ENCODE measurements at places on chromosomes 2 and 18. TPM values are rescaled to one million over a fixed set of nuclear protein-coding genes. Genes with fewer than 3 reads are reported as not detected.

- H3K27ac ChIP-seq = no peak overlapping the region
- H3K27me3 ChIP-seq = no peaks in the 10 kb centered on the region
- no peak overlapping the region for H3K4me3 ChIP-seq
- no peak for DNase-seq
- no peaks in the 10 kb centered on the region for H3K4me1 ChIP-seq
- no peaks in the 10 kb centered on the region for H3K36me3 ChIP-seq
These were observed 33.7 kb upstream of the ACVR1C start for GRCh38 chr2:157662401-157662800.

GRCh38 chr2:100791294-100791935 is 28.5 kb upstream of the NPAS2 start:
- no peaks in the 10 kb centered on the region for H3K36me3 ChIP-seq
- no peak for DNase-seq
- no peaks in the 10 kb centered on the region for H3K27me3 ChIP-seq
- H3K4me1 ChIP-seq = no peaks in the 10 kb centered on the region
- H3K27ac ChIP-seq = no peak overlapping the region

GRCh38 chr2:375956-376307 is 88.0 kb upstream of the ALKAL2 start:
- no peak overlapping the region for H3K4me3 ChIP-seq
- no peaks in the 10 kb centered on the region for H3K4me1 ChIP-seq
- H3K27me3 ChIP-seq = peaks cover 17% of the 10 kb centered on the region
- DNase-seq = no peak

DNA sequence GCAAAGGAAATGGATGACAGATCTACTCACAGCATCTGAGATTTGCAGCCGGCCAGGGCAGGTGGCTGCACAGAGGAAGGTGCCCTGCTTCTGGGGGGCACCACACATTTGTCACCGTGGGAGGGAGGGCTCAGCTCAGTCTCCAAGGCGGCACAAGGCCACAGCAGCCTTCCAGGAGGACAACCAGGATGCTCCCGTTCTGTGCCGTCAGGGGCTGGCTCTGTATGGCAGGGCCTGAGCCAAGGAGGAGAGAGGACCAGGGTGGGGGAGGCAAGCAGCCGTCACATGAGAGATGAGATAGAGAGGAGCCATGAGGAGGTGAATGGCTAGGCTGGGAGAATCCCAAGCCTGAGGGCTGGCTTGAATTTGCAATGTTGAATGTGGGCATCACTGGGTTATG is 4.6 kb upstream of the BOK start:
- H3K27ac ChIP-seq = no peak overlapping the region
- no peak overlapping the region for H3K4me3 ChIP-seq
- peaks cover 8% of the 10 kb centered on the region for H3K4me1 ChIP-seq
- DNase-seq = no peak
- peaks cover 50% of the 10 kb centered on the region for H3K27me3 ChIP-seq

- no peak for DNase-seq
- peaks cover 9% of the 10 kb centered on the region for H3K27me3 ChIP-seq
- no peak overlapping the region for H3K4me3 ChIP-seq
These were observed 135.4 kb downstream of the SETBP1 start for GRCh38 chr18:44816050-44816449.

DNA sequence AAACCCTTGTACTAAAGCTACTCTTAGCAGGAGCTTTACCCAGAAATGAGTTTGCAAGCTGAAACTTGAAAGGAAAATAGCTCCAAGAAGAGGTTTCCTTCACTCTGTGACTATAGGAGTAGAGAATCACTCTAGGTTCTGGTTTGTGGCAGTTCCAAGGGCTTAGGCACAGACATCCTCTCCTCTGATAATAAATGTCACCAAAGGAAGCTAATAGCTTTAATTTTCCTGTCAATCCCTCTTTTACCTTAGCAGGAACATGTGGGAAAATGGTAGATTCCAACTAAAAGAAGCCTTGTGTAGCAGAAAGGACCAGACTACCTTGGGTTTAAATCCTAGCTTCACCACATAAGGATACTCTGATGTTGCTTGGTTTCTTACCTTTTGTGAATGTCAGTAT is 104.0 kb downstream of the FSHR start:
- DNase-seq = no peak
- no peak overlapping the region for H3K4me3 ChIP-seq
- no peaks in the 10 kb centered on the region for H3K4me1 ChIP-seq
- no peak overlapping the region for H3K27ac ChIP-seq

- no peak for DNase-seq
- peaks cover 29% of the 10 kb centered on the region for H3K4me1 ChIP-seq
- H3K27me3 ChIP-seq = peaks cover 2% of the 10 kb centered on the region
These were observed 59.7 kb downstream of the WDSUB1 start for GRCh38 chr2:159226608-159227385.

- no peak overlapping the region for H3K27ac ChIP-seq
- no peaks in the 10 kb centered on the region for H3K36me3 ChIP-seq
- no peak overlapping the region for H3K4me3 ChIP-seq
- DNase-seq = no peak
- peaks cover 2% of the 10 kb centered on the region for H3K4me1 ChIP-seq
These were observed 7.9 kb downstream of the ALPP start for GRCh38 chr2:232386490-232386739.

- no peaks in the 10 kb centered on the region for H3K36me3 ChIP-seq
- H3K27me3 ChIP-seq = peaks cover 9% of the 10 kb centered on the region
- H3K4me3 ChIP-seq = no peak within 1 kb of the TSS
- H3K4me1 ChIP-seq = peaks cover 2% of the 10 kb centered on the region
These were observed at the start of gene DTNA for GRCh38 chr18:34709750-34710441. DTNA (plus strand) TSS chr18:34710298; CDS start chr18:34755977, 45,679 bp downstream.

DNA sequence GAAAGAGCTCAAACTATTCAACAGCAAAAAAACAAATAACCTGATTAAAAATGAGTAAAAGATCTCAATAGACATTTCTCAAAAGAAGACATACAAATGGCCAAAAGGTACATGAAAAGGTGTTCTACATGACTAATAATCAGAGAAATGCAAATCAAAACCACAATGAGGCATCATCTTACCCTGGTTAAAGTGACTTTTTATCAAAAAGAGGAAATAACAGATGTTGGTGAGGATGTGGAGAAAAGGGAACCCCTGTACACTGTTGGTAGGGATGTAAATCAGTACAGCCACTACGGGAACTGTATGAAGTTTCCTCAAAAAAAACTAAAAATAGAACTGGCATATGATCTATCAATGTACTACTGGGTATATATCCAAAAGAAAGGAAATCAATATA is 39.8 kb upstream of the TMEM163 start:
- H3K4me3 ChIP-seq = no peak overlapping the region
- H3K27ac ChIP-seq = no peak overlapping the region
- DNase-seq = no peak
- peaks cover 2% of the 10 kb centered on the region for H3K4me1 ChIP-seq
- H3K36me3 ChIP-seq = no peaks in the 10 kb centered on the region

- peaks cover 14% of the 10 kb centered on the region for H3K27me3 ChIP-seq
- no peak overlapping the region for H3K4me3 ChIP-seq
- H3K36me3 ChIP-seq = no peaks in the 10 kb centered on the region
These were observed 144.7 kb downstream of the COL6A3 start for GRCh38 chr2:237269138-237269875.

DNA sequence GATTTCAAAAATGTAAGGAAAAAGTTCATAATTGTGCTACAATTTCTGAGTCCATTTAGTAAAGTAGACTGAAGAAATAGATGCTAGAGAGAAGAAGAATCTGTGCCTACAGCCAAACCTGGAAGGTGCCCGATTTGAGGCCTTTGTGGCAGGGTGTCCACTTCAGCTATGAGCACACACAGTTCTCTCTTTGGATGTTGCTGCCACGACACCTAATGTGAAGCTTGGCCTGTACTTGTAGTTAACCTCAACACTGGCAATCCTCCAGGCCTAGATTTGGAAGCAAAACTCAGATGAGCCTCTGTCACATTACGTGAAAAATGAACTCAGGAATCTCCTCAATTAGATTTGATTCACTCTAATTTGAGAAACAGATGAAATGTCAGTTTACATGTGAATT is 90.1 kb upstream of the LRP1B start:
- no peak for DNase-seq
- no peaks in the 10 kb centered on the region for H3K36me3 ChIP-seq
- no peak overlapping the region for H3K4me3 ChIP-seq

DNA sequence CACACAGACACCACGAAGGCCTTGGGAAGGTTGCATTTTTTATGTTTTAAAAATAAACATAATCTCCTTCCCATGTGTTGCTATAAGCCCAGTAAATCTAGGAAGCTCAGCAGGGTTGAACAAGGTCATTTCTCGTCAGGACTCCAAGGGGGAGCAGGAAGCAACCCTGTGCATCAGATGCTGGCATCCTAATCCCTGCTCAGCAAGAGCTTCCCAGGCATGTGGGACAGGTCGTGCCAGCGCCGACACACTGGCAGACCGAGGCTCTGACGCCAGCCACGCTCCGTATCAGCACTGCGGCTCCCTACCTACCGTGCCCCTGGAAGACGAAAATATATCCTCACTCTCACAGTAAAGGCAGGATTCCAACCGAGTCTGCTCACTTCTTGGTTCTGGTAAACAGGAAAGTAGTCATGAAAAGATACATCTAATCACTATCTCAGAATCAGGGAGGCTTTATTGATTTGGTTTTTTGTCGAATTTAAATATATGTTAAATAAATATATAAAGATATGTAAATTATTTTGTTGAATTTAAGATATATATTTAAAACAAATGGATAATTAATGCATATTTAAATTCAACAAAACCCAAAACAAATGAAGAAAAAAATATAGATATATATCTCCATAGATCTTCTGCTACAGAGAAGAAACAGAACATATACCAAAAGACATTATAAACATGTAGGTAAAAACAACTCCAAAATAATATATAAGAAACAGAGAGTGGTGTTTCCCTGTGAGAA is 61.4 kb downstream of the TXNL1 start:
- H3K27ac ChIP-seq = no peak overlapping the region
- H3K4me1 ChIP-seq = no peaks in the 10 kb centered on the region
- no peaks in the 10 kb centered on the region for H3K36me3 ChIP-seq

GRCh38 chr2:220687231-220687843 is 884.8 kb downstream of the EPHA4 start:
- no peaks in the 10 kb centered on the region for H3K4me1 ChIP-seq
- H3K27me3 ChIP-seq = peaks cover 21% of the 10 kb centered on the region
- DNase-seq = peak; percentile 79
- no peaks in the 10 kb centered on the region for H3K36me3 ChIP-seq
- no peak overlapping the region for H3K4me3 ChIP-seq

DNA sequence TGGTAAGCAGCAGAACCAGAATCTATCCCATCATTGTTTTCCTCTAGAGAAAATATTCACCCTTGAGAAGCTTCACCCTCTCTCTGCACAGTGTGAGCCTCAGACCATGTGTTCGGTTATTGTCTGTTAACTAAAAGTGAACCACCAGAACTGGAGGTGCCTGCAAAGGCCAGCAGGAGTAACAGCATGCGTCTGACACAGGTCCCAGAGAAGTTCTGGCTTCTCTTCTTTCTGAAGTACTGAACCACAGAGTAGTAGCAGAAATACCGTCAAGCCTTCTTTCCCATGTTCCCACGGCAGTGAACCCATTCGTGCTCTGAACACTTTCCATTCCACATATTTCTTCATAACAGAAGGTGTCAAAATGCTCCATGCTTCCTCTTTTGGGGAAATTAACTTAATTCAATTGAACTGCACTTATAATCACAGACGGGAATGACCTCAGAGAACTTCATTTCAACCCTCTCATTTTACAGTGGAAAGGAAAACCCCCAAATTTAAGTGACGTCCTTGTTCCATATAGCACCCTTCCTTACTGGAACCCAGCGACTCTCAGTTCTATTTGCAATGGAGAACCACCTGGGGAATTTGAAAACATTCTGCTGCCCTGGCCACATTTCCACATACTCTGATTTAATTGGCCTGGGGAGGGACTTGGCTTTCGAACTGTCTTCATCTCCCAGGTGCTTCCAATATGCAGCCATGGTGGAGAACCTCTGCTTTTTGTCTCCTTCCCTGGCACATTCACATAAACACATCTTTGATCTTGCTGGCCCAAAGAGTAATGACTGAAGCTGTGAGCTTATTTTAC is 519.1 kb downstream of the RNF144A start:
- peaks cover 61% of the 10 kb centered on the region for H3K4me1 ChIP-seq
- H3K4me3 ChIP-seq = no peak overlapping the region
- H3K36me3 ChIP-seq = peaks cover 42% of the 10 kb centered on the region
- H3K27me3 ChIP-seq = peaks cover 1% of the 10 kb centered on the region
- H3K27ac ChIP-seq = peak overlapping the region; percentile 91

DNA sequence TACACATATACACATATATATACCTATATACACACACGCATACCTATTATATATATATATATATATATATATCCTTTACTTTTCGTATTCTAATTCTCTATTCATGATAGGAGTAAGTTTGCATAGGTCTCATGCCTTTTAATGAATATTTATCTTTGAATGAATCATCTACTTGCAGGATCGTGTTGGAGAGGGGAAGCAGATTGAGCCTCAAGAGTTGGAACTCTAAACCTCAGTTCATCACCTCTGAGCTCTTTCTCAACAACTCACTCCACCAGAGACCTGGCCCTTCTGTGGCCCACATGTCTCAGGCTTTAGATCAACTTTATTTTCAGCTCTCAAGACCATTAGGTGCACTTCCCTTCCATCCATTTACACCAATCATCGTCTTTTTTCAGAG is 490.4 kb upstream of the ID2 start:
- H3K27me3 ChIP-seq = no peaks in the 10 kb centered on the region
- no peak for DNase-seq
- H3K36me3 ChIP-seq = no peaks in the 10 kb centered on the region
- H3K4me1 ChIP-seq = no peaks in the 10 kb centered on the region

- H3K27ac ChIP-seq = no peak overlapping the region
- peaks cover 23% of the 10 kb centered on the region for H3K27me3 ChIP-seq
- no peaks in the 10 kb centered on the region for H3K36me3 ChIP-seq
These were observed 143.2 kb downstream of the TPGS2 start for GRCh38 chr18:36685580-36685979.

DNA sequence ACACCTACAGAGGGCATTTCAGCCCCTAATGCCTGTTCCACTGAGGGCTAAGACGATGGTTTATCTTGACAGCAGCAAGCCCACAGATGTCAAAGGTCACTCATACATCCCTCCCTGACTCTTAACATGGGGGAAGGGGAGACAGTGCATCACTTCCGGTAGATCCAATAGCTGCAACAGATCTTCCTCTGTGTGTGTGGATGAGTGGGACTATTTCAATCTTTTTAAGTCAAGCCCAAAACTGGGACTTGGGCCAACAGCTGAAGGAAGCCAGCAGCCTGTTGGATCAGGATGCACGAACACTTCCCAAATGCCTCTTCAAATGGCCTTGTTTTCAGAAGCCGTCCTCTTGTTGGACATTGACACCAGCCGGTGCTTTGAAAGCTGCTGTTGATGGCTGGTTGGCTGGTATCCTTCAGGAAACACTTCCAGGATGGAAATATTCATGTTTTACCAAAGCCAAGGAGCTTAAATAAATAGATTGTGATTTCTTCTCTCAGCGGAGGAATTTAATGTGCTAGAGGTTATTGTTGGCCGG is 59.2 kb downstream of the IL1R2 start:
- no peaks in the 10 kb centered on the region for H3K36me3 ChIP-seq
- H3K4me1 ChIP-seq = peaks cover 12% of the 10 kb centered on the region
- H3K4me3 ChIP-seq = no peak overlapping the region
- no peak overlapping the region for H3K27ac ChIP-seq

Gene SCN7A
- total RNA-seq = not detected

Gene OSBPL6
- 2.5 TPM for total RNA-seq

Gene CRACDL
- not detected for total RNA-seq

Gene SERPINB10
- total RNA-seq = not detected

Gene CDC42EP3
- total RNA-seq = 25.2 TPM

Gene AGXT
- not detected for total RNA-seq

Gene MPP4
- not detected for total RNA-seq

Gene STARD6
- total RNA-seq = 0.23 TPM

Gene NDC80
- 84.7 TPM for total RNA-seq

Gene TLX2
- 0.18 TPM for total RNA-seq

Gene ADAM23
- total RNA-seq = 1.1 TPM

Gene SPC25
- total RNA-seq = 38.4 TPM

Gene EMILIN1
- total RNA-seq = 0.46 TPM

Gene AFF3
- 5.6 TPM for total RNA-seq

Gene LRATD1
- not detected for total RNA-seq

Gene LIPG
- total RNA-seq = 0.79 TPM

Gene DSG2
- 1.3 TPM for total RNA-seq

Gene CRYGD
- not detected for total RNA-seq
